Naive thymus-derived CD8-positive, alpha-beta T cell (primary cell): ENCODE measurements at places on chromosomes 5 and 9. TPM values are rescaled to one million over a fixed set of nuclear protein-coding genes. Genes with fewer than 3 reads are reported as not detected.

DNA sequence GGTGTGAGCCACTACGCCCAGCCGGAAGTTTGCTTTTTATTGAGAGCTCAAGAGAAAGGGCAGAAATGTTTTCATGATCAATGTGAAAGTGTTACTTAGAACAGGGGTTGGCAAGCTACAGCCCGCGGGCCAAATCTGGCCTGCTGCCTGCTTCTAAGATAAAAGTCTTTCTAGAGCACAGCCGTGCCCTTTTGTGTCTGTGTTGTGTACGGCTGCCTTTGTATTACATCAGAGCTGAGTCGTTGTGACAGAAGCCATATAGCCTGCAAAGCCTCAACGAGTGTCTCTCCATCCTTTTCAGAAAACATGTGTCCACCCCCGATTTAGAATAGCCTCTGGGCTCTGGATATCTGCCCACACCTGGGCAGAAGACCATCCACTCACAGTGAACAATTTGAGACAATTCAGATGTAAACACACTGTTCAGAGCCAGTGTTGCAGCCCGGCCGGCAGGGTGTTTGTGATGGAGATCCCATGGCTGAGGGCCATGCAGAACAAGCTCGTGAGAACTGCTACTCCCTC, 28.8 kb downstream of the AK8 start:
- no peaks in the 10 kb centered on the region for H3K27me3 ChIP-seq
- no peaks in the 10 kb centered on the region for H3K36me3 ChIP-seq
- H3K4me1 ChIP-seq = peaks cover 14% of the 10 kb centered on the region
- DNase-seq = peak; percentile 23

DNA sequence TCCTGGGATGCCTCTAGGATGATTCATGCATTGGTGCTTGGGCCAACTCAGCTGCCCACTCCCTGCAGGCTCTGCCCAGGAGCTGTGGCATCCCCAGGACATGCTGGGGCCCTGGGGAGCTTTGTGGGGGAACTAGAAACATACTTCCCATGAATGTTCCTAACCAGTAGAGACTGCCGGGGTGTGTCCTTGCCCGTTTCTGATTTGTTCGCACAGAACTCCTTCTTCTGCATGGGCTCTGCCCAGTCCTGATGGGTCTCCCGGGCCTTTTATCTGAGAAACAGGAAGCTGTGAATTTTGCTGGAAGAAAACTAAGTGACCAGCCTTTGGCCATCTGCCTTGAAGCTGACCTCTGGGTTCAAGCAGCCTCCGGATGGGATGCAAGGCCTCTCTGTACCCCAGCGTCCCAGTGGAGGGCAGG, 71.6 kb upstream of the RNU6ATAC start:
- H3K27me3 ChIP-seq = peaks cover 19% of the 10 kb centered on the region
- H3K4me3 ChIP-seq = no peak overlapping the region
- no peak overlapping the region for H3K27ac ChIP-seq

- H3K4me3 ChIP-seq = no peak overlapping the region
- H3K27ac ChIP-seq = no peak overlapping the region
Observed at GRCh38 chr5:168110870-168111832, 180.3 kb upstream of the WWC1 start.

SLC27A4 gene
- polyA plus RNA-seq = 5.0 TPM

DNA sequence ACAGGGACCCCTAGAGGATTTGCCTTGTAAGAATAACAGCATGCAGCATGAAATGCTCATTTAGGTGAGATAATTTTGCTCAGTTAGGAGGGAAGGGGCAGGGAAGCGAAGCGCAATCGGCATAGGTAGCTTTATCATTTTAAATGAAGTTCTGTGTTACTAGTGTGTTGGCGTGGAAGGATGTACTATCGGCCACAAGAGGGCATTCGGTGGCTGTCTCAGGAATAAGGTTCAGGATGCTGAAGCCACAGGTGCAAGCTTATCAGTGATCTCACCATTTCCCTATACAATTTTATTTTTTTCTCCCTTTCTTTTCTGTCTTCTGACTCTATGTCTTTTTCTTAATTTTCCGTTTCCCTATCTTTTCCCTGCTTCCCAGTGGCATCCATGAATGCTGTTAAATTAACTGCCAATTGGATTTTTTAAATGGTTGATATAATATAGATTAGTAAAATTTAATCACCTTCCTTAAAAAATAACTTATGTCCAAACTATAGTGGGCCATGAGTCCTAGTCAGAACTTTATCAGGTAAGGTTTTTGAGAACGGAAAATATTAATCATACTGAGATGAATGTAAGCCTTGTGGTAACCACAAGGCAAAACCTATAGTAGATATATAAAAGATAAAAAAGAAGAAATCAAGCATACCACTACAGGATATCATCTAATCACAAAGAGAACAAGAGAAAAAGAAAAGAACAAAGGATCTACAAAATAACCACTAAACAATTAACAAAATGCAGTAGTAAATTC, 1.2 kb upstream of the INSL6 start:
- H3K4me1 ChIP-seq = peaks cover 6% of the 10 kb centered on the region
- H3K36me3 ChIP-seq = no peaks in the 10 kb centered on the region
- H3K27me3 ChIP-seq = no peaks in the 10 kb centered on the region

DNA sequence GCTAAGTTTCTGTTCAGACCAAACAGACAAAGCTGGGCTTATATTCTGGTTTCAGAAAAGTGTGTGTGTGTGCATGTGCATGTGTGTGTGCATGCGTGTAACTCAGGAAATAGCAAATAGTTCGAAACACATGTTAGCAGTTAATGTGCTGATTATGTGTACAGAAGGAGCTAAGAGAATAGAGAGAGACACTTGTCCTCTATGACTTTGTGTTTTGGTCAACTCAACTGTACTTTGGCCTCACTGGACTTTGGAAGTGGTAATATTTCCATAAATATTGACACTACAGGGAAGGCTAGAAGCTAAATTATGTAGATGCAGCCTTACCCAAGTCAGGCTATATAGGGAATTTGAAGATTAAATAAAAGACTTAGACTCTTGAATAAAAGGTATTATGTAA, 155.5 kb downstream of the RAB3C start:
- peaks cover 9% of the 10 kb centered on the region for H3K27me3 ChIP-seq
- no peak overlapping the region for H3K4me3 ChIP-seq
- H3K36me3 ChIP-seq = no peaks in the 10 kb centered on the region
- no peaks in the 10 kb centered on the region for H3K4me1 ChIP-seq
